ENCODE measurements at places on chromosomes 1 and 21.

GRCh38 chr21:28683982-28684752 lies 308.5 kb downstream of the LTN1 start:
- DNase-seq: no peak

DNA sequence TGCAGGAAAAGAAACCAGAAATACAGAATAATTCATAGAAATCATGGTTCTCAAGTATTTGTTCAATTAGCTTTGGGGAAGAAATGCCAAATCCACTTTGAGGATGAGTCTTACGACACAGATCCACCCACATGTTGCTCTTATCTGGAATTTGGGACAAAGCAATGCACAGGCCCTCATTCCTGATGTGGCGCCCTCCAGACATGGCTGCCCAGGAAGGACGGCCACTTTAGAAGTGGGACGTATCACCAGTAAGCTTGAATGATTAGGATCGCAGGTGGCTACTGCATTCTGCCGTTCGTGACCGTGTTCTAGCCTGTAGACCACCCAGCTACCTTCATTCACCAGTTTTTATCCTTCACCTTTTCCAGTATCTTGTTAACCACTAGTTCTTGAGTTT lies 20.1 kb upstream of the NCMAP start:
- DNase-seq: no peak

DNA sequence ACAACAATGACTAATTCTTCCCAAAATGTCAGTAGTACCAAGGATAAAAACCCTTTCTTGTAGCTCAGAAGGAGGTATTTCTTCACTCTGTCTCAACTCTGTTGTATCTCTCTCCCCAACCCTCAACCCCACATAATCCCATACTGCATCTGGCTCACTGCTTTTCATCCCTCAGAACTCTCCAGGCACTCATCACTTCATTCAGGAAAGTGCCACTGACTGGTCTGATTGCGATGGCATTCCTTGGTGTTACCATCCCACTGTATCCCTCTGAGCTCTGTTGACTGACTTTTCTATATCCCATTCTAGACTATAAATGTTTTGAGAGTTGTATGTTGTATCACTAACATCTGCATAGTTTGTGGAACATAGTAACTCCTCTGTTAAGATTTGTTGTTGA lies 483.5 kb upstream of the ADGRL2 start:
- no peak for DNase-seq

GRCh38 chr1:18761948-18762840 lies 97.3 kb downstream of the TAS1R2 start:
- no peak for DNase-seq

DNA sequence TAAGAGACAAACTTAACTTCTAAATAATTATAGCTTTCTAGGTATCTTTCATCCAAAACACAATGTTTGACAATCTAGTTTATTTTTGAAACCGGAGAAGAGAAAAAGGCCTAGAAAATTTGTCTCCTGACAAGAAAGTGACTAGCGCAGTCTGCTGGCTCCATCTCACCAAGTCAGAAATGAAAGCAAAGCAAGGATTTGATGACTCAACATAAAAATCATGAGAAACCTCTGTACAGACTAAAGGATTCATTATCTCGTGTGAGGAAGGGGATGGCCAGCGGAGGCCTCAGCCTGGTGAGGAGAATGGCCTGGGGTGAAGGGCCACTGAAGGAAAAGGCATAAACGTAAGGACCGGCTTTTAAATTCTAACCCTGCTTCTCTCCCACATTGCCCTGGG lies 20.0 kb upstream of the TSNAX start:
- no peak for DNase-seq

- no peak for DNase-seq
Measured at GRCh38 chr1:188670837-188671236, 1806.8 kb downstream of the BRINP3 start.
